ENCODE measurements at places on chromosomes 13 and 19.

DNA sequence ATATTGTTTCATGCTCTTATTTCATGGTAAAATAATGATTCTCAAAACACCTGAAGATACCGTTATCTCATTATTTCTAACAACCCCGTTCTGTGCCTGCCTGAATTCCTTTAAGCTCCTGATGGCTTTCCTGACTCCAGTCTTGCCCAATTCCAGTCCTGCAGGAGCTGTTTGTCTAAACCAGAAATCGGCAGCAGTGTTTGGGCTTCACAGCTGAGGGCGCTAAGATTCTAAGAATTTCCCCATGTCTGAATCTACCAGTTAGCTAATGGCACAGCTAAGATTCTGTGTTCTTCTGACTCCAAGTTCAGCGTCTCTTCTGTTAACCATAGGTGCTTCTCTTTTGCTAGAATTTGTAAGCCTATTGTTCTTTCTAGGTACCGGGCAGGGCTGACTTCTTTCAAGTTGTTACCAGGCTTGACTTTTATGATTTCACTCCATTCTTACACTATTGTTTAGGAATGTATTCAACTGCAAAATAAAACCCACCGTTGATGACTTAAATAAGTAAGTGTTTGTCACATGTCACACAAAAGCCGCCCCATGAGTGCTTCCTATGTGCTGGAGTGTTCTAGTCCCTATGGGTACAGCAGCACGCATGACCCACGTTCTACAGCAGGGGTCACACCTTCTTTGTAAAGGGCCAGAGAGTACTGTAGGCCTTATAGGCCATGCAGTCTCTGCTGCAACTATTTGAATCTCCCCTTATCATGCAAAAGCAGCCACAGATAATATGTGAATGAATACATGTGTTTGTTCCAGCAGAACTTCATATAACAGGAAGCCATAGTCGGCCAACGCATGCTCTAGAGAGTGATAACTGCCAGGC lies 168.3 kb upstream of the RNF113B start:
- DNase-seq: no peak

- DNase-seq: no peak
Observed at GRCh38 chr19:17824339-17824738, 3.0 kb upstream of the INSL3 start.

GRCh38 chr19:16834747-16835146 lies 5.5 kb downstream of the SIN3B start:
- no peak for DNase-seq

- no peak for DNase-seq
Observed at GRCh38 chr13:99721606-99722337, 220.5 kb downstream of the TM9SF2 start.

DNA sequence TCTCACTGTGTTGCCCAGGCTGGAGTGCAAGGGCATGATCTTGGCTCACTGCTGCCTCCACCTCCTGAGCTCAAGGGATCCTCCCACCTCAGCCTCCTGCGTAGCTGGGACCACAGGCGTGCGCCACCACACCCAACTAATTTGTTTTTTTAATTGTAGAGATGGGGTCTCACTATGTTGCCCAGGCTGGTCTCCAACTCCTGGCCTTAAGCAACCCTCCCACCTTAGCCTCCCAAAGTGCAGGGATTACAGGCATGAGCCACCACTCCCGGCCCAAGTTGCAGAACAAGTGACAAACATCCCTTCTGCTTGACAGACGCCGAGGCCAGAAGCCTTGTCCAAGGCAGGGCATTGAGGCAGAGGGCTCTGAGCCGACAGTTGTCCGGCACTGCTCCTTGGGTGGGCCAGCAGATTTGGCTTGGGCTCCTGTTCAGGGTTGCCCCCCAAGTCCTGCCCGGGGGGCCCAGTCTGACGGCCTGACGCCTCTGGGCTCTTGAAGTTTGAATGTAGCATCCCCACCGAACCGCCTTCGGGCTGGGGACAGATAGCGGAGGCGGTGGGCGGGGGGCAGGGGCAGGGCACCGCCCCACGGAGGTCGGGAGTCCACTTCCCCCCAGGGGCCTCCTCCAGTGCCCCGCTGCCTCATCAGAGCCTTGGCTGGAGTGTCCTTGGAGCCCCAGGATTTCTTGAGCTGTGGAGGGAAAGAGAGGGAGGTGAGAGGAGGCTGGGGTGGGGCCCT lies 5.7 kb upstream of the SPACA4 start:
- no peak for DNase-seq

GRCh38 chr19:50384685-50385535 lies 763 bp downstream of the POLD1 start:
- no peak for DNase-seq

DNA sequence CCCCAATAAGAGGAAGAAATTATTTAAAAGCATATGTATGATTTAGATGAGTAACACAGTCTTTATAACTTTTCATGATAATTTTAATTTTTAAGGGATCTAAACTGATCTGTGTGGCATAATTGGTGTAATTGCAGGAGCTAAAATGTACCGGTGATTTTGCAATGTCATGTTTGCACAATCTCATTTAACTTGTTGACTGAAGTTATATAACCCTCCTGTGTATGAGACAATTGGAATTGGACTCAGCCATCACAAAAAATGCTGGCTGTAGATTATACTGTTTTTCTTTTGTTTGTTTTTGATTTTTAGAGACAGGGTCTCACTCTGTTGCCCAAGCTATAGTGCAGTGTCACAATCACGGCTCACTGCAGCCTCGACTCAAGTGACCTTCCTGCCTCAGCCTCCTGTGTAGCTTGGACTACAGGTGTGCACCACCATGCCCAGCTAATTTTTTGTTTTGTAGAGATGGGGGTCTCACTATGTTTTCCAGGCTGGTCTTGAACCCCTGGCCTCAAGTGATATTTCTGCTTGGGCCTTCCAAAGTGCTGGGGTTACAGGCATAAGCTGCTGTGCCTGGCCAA lies 26.1 kb downstream of the FGF9 start:
- no peak for DNase-seq
